ENCODE measurements at places on chromosomes 13 and 19.

DNA sequence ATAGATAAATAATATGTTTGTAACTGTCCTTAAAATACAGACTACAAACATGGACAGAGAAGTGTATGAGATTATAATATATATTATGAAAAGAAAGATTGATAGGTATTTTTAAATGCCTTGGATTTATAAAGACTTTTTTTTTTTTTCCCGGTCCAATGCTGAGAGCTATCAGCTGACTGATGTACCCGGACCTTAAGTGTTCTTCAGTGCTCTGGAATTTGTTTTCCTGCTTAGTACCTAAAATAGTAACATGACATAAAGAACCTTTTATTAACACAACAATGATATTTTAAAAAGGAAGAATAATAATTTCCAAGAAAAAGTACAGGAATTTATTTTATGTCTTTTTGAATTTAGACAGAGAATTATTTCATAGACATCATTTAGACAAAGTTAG is 795.5 kb upstream of the PCDH9 start:
- no peak for DNase-seq

GRCh38 chr19:17091758-17092333 is 16.3 kb downstream of the MYO9B start:
- no peak for DNase-seq

GRCh38 chr13:21095311-21095710 is 33.9 kb upstream of the LATS2 start:
- DNase-seq, result no peak

GRCh38 chr13:41182231-41182630 is 12.1 kb downstream of the KBTBD7 start:
- DNase-seq, result no peak

- no peak for DNase-seq
Observed at GRCh38 chr13:20624213-20624612, 57.3 kb downstream of the IFT88 start.

- no peak for DNase-seq
Observed at GRCh38 chr19:5392486-5392885, 51.9 kb upstream of the PTPRS start.

- DNase-seq, result peak; percentile 72
Observed at GRCh38 chr19:7833225-7834099, 3.4 kb downstream of the EVI5L start.

GRCh38 chr19:4369109-4369887 is 25.9 kb downstream of the MPND start:
- DNase-seq, result no peak

DNA sequence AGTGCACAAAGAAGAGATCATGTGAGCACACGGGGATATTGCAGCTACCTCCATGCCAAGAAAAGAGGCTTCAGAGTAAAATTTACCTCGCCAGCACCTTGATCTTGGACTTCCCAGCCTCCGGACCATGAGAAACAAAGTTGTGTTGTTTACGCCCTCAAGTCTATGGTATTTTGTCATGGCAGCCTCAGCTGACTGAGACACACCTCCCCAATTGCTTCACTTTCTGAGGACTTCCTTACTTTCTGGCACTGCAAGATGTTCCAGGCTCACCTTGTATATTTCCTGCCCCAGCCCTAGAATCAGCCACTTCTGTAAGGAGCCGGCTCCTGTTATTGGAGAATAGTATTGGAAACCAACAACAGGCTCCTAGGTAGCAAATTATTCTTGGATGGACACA is 6.6 kb upstream of the CEBPG start:
- DNase-seq, result no peak

DNA sequence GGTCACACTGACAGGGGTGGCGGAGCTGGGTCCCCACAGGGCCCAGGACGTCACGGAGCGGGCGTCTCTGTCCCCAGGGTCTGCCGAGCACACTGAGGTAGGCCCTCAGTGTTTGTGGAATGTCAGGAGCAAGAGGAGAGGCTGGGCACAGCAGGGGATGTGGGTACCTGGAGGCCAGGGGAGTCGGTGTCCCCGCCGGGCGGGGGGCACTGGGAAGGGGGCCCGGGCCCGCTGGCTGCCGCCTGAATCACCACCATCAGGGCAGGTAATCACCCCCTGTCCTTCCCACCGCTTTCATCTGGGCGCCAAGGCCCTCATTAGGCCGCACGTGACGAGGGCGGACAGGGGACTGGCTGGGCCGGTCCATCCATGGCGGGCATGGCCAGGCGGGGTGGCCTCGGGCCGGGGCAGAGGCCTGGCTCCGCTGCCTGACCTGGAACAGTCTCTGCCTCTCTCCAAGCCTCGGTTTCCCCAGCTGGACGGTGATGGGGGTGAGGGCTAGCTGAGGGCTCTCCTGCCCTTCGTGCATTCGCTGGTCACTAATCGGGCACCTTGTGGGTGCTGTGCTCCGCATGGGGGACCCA is 1.0 kb downstream of the FGF22 start:
- DNase-seq, result no peak

GRCh38 chr19:1423436-1424191 is 14.6 kb upstream of the RPS15 start:
- no peak for DNase-seq

GRCh38 chr13:75285310-75285709 is 196.7 kb downstream of the TBC1D4 start:
- no peak for DNase-seq

DNA sequence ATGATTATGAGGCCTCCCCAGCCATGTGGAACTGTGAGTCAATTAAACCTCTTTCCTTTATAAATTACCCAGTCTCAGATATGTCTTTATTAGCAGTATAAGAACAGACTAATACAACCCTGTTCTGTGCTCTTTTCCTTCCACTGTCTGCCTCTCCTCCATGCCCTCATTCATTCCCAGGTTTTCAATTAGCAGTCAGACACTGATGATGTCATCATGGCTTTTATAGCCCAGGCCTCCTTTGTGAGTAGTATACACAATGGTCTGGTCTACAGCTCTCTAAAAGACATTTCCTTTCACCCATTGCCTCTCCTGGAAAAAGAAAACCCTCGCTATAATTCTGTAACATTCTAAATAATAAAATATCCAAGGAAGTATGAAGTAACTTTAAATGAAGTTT is 25.5 kb downstream of the FGF14 start:
- DNase-seq, result no peak

DNA sequence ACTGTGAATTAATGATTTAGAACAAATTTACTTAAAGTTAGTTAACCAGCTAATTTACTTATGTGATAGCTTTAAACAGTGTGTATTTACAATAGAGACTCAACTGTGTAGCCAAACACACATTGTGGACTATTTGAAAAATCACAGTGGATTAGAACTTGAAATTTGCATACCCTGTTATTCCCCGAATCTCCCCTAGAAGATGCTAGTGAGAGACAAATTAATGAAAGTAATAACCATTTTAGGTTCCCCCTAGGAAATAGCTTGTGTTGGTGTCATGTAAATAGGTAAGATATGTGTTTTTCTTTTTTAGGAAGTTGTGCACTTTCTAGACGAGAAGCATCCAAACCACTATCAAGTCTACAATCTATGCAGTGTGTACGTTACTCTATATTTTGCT is 98.5 kb downstream of the C1QTNF9 start:
- no peak for DNase-seq

Data from LNCaP clone FGC (cell line).